ENCODE measurements at places on chromosomes 6 and 20.

DNA sequence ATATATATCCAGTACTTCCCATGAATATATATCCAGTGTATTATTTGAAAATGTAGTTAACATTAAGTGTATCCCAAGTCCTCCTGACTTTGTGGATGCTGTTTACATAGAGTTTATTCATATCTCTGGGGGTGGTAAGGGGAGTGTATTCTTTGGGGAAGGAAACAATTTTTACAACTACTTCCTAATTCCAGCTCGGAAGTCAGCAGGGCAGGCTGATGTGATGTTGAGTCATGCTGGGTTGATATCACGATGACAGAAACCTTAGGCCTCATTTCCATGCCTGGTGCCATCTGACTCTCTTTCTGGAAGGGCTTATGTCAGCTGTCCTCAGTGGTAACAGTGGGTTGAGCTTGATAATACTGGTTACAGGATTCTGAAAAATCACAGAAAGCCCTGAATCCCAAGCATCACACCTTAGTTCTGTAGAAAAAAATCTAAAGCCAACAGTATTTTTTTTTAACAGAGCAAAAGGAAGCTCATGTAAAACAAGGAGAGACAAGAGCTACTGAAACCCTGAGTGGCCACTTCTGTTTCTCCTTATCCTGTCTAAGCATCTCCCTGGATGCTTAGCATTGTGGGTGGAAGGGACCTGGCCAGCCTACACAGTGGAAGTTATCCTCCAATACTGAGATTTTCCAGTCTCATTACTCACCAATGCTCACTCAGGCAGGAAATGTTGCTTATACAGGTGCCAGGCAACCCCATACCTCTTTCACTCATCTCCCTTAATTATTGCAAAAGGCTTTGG lies 75.2 kb upstream of the IYD start:
- DNase-seq = no peak

DNA sequence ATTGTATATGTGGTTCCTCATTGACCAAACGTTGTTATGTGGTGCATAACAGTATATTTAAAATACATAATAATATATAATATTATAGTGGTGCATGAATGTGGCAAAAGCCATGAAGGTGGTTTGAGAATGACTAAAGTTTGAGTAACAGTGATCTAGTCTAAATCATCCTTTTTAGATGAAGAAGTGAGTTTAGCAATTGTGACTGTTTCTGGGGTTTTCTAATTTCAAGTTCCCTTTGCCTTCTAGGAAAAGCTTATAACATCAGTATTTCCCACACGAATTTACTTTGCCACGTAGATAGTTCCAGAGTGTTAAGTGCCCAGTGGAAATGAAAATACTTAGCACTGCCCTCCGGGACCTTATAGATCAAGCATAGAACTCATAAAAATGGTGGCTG lies 40.9 kb downstream of the ARFGEF2 start:
- DNase-seq = no peak

- DNase-seq = no peak
Measured at GRCh38 chr6:165726965-165727381, 63.9 kb upstream of the PDE10A start.

DNA sequence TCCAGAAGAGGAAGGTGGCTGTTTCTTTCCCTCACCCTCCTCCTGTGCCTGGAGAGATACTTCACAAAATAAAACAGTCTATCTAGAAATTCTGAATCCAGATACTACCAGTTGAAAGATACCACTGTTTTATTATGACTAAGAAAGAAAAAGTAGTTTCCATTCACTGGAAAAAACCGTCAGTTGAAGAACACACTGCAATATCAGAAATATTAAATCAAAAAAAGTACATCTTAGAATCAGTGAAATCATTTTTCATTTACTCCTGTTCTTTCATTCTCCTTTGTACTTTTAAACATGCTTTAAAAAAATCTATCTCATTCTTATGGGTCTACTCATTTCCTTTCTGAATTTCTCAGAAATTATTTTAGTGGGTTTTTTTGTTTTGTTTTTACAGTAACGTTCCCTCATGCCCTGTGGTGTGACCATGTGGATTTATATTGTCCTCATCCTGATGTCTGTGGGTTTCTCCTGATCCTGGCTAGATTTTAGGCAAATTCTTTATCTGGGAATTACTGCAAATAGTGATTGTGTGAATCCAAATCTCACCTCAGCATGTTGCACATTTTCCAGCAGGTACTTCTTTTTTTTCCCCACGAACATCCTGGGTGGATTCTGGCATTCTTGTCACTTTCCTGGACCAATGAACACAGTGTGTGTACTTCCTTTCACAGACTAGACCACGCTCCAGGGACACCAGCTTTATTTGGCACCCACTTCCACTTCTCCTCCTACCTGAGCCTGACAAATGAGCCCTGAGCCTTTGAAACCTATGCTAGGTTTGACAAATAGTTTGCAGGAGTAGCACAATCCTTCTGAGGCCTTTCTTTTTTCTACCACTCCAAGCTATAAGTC lies 114.0 kb upstream of the LAMP5 start:
- DNase-seq = no peak

DNA sequence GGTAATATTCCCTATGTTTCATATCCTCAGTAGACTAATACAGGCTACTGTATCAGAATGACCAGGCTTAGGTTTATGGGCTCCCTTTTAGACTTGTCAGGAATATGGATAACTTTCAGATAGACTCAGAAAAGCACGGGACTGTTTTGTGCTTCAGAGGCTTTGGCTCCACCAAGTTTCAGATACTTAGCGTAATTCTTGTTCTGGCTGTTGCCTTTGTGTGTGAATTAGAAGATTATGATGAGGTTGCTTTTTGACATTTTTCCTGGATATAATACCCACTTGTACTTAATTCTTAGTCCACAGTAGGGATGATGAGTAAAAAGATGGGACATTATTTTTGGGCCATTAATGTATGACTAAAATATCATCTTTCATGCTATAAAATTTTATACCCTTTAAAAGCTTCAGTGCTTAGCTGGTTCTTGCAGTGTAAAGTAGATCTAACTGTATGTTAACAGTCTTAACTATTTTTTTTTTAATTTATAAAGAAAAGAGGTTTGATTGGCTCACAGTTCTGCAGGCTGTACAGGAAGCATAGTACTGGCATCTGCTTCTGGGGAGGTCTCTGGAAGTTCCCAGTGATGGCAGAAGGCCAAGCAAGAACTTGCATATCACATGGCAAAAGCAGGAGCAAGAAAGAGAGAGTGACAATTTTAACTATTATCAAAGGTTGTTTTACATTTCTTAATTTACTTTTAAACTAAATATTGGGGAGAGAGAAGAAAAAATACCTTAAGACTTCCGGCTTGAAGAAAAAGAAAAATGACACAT lies 120.7 kb downstream of the ZFAND3 start:
- no peak for DNase-seq

GRCh38 chr6:48825501-48826151 lies 637.4 kb downstream of the MMUT start:
- DNase-seq = no peak

GRCh38 chr20:56409521-56409920 lies 2.5 kb upstream of the CASS4 start:
- DNase-seq = no peak

GRCh38 chr6:34131326-34132290 lies 14.3 kb downstream of the GRM4 start:
- DNase-seq = no peak

DNA sequence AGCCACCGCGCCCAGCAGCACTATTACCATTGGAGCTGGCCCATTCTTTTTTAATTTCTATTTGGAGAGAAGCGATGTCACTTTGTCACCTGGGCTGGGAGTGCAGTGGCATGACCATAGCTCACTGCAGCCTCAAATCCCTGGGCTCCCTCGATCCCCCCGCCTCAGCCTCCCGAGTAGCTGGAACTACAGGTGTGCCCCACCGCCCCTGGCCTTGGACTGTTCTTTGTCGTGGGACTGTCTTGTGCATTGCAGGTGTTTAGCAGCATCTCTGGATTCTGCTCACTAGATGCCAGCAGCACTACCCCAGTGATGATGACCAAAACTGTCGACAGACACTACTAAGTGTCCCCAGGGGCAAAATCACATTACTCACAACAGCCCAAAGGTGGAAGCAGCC lies 80.3 kb downstream of the PRND start:
- no peak for DNase-seq

GRCh38 chr6:123418071-123418470 lies 218.7 kb downstream of the TRDN start:
- DNase-seq = no peak

DNA sequence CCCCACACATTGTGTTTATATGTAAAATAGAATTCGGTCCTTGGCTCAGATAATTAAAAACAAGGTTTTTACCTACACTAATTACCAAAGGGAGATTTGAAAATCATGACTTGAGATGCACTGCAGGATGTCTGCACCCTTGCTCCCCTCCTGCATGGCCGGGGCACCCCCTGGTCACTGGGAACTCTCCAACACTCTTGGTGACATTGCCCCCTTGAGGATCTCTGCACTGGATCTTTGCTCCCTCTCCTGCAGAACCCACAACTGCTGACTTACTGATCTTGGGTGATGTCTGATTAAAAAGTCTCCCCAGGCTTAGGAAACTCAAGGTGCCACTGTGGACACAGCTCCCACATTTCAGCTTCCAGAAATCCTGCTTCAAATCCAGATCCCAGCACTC lies 17.1 kb upstream of the CSNK2A1 start:
- DNase-seq = no peak

DNA sequence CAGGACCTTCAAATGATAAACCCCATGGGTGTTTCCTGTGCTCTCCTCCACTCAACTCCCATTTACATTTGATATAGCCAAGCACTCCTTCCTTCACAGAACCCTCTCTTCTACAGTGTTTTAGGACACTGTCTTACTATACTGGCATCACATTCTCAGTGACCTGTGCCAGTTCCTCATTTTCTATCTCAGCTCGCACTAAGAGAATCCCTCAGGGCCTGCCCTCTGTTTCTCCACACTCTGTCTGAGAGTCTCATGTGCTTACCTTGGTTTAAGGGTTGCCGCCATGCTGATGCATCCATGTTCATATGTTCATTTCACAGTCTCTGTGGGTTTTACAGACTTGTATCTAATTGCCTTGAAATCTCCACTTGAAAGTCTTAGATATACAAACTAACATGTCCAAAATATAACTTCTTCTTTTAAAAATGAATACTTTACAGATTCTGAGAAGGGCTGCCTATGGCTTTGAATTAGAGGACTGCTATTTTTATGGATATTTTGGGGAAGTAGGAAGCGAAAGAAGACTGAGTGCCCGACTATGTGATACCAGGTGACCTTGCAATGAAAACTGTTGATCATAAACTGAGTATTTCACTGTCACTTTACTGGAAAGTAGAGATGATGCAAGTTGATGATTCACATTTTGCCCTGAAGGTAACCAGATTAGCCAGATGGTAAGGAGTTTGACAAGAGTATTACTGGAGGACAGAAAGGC lies 153.1 kb upstream of the SIM1 start:
- DNase-seq = no peak

DNA sequence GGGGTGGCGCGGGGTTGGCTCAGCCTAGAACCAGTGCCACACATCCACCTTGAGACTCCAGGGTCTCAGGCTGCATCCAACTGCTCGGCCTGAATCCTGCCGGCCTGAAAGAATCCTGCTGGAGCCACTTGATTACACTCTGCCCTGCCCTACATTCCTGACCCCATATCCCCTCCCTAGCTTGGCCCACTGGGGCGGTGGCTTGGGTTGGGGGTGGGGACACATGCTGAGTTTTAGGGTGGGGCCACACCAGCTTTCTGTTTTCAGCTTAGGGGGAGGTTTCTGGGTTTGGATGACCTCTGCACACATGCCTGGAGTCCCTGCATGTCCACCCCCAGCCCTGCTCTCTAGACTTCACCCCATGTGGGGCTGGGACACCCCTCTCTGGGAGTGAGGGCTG lies 6.8 kb downstream of the ITPR3 start:
- DNase-seq = no peak

DNA sequence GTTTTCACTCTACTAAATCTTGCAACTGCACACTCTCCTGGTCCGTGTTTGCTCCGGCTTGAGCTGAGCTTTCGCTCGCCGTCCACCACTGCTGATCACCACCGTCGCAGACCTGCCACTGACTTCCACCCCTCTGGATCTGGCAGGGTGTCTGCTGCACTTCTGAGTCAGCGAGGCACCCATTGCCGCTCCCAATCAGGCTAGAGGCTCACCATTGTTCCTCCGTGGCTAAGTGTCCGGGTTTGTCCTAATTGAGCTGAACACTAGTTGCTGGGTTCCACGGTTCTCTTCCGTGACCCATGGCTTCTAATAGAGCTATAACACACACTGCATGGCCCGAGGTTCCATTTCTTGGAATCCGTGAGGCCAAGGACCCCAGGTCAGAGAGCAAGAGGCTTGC lies 98.6 kb upstream of the GPR6 start:
- DNase-seq = no peak

- DNase-seq = no peak
Measured at GRCh38 chr6:117346142-117346930, 79.4 kb downstream of the ROS1 start.

GRCh38 chr6:125945378-125946141 lies 11.0 kb upstream of the HINT3 start:
- DNase-seq = no peak

DNA sequence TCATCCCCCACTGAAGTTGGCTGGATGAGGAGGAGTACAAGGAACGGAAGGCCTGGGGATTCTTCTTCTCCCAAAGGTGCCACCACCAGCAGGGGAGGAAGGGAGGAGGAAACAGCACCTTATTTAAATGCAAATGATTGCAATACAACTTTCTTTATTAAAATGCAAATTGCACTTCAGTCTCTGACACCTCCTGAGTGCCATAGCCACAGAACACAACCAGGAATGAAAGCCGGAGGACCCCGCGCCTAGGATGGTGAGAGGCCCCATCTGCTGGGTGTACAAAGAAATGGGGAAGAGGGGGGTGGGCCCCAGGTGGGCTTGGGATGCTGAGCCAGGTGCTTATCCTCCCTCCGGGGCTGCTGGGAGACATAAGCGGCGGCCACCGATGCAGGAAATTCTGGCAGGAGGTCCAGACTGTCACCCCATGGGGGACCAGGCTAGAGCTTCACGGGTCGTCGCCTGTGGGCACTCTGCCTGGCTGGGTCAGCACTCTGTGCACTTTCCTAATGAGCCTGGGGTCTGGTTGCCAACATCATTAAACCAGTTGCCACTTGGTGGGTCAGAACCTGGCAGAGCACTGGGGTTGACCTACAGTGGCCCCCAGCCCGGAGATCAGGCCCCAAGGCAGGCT lies 154.2 kb upstream of the MLN start:
- no peak for DNase-seq

- no peak for DNase-seq
Measured at GRCh38 chr6:125647391-125647790, 102.0 kb upstream of the HEY2 start.

DNA sequence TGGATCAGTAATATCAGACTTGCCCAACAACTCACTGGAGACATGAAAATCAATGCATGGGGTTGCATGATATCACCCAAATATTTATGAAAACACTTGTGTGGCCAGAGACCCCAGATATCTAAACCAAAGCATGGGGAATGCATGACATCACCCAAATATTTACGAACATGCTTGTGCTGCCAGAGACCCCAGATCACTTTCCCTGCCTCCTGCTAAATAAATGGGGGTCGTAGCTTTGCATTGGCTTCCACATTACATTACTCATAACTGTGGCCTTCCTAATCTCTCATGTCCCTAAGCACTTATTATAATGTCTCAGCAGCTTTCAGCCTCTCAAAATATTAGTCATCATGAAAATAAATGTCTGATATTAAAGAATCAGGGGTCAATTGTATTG lies 838.0 kb upstream of the DEFB115 start:
- no peak for DNase-seq

- no peak for DNase-seq
Measured at GRCh38 chr20:11182720-11183119, 508.9 kb upstream of the JAG1 start.
